ENCODE measurements at places on chromosomes 4 and X.

- no peak for DNase-seq
Measured at GRCh38 chr4:10698172-10698571, 13.6 kb upstream of the CLNK start.

- no peak for DNase-seq
Measured at GRCh38 chrX:112067601-112068000, 15.0 kb downstream of the TRPC5 start.

DNA sequence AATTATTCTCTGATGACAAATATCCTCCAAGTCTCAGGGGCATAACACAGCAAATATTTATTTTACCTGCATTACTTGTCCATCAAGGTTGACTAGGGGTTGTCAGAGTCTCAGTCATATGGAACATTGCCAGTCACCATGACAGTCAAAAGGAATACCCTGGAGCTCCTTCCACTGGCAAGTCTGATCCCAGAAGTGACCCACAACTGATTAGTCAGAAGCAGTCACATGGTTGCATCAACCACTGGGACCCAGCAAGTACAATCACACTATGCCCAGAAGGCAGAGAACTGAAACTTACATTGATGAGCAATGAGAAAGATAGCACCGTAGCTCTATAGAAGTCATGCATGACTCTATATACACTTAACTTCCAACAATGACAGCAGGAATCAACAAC is 41.9 kb upstream of the SOD3 start:
- DNase-seq, result no peak

DNA sequence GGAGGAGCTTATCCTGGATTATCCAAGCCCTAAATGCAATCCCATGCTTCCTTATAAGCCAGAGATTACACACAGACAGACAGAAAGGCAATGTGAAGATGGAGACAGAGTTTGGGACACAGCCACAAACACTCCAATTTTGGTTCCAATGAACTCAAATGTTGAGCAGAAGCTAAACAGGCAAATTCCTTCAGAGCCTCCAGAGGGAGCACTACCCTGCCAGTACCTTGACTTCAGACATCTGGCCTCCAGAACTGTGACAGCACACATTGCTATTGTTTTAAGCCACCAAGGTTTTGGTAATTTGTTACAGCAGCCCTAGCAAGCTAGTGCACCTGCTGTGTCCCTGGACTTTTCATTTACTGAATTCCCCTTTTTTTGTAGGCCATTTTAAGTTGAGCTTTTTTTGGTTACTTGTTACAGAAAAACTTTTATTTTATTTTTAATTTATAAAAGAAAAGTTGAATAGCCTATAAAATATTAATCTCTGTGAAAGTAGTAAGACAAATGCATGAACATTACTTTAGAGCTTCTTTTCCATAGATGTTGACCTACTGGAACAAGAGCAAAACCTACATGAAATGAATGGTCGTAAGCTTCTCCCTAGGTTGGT is 33.4 kb upstream of the SRD5A3 start:
- no peak for DNase-seq

GRCh38 chr4:3483471-3483921 is 20.4 kb downstream of the DOK7 start:
- no peak for DNase-seq

DNA sequence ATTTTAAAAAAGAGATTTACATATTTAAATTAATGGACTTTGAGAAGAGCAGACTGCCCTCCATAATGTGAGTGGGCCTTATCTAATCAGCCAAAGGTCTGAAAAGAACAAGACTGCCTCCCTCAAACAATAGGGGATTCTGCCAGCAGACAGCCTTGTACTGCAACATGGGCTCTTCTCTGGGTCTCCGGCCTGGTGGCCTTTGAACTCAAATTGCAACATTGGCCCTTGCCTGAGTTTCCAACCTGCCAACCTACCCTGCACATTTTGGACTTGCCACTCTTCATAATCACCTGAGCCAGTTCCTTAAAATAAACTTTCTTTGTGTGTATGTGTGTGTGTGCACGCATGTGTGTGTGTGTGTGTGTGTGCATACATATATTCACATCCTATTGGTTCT is 90.8 kb upstream of the OTUD4 start:
- no peak for DNase-seq

- DNase-seq, result no peak
Measured at GRCh38 chr4:80926446-80926845, 104.1 kb upstream of the BMP3 start.
